ENCODE measurements at places on chromosomes 13 and 19.
A peak's percentile ranks its signal among the peaks of the same experiment; 100 is the strongest.

GRCh38 chr13:85974608-85975366, 175.6 kb upstream of the SLITRK6 start:
- DNase-seq: no peak

DNA sequence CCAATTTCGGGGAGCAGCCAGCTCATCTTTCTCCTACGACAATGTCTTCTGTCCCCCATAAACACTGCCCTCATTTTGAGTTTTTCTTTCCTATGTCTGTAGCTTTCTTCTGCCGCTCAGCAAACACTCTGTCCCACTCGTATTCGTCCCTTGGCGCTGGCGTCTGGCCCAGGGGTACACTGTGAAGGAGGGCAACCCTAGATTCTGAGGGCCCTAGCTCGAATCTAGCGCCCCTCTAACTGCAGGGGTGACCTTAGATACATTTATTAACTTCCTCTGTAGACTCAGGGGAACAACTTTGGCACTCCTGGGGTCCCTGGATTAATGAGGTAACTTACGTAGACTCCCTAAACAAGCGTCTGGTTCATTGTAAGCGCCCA, 677 bp upstream of the LRCH1 start:
- no peak for DNase-seq

- DNase-seq: no peak
Observed at GRCh38 chr13:21434588-21434987, 24.5 kb downstream of the ZDHHC20 start.

- DNase-seq: no peak
Observed at GRCh38 chr13:108733022-108733560, 103.7 kb downstream of the MYO16 start.

DNA sequence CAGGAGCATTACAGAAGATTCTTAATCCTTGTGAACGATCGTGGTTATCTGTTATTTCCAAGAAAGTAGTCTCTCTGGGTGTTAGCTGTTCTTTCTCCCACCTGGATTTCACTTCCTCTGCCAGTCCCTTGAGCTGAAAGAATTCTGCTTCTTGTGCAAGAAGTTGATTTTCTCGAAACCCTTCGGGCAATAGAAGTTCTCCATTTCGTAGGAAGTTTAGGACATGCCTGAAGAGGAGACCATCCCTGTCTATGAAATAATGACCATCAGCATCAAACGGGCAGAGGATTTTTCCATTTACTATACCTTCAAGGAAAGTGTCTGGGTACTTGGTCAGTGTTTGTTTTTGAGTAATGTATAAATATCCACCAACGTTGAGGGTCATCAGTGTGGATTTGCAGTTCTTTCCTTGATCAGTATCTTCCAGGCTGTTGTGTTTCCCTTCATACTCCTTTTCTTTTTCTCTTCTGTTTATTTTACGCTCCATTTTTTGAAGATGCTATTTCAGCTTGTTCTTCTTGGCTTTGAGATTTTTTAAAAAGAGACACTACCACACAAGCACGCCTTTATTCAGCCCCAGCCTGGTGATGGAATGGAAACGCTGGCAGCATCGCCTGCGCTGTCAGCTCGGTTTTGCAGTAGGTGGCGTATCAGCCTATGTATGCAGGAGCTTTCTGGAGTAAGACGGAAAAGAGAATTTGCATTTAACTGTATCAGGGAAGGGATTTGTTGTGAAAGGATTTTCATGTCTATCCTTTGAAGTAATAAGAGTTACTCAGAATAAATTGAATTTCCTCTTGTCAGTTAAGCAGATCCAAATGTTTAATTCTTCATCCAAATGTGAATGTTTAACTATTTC, 6.5 kb downstream of the KCTD4 start:
- no peak for DNase-seq

- DNase-seq: no peak
Observed at GRCh38 chr13:102769679-102770078, 3.9 kb downstream of the TEX30 start.

GRCh38 chr13:113647351-113648215, 10.4 kb downstream of the ATP4B start:
- DNase-seq: no peak

- DNase-seq: no peak
Observed at GRCh38 chr13:104301171-104301975, 1235.2 kb upstream of the SLC10A2 start.

DNA sequence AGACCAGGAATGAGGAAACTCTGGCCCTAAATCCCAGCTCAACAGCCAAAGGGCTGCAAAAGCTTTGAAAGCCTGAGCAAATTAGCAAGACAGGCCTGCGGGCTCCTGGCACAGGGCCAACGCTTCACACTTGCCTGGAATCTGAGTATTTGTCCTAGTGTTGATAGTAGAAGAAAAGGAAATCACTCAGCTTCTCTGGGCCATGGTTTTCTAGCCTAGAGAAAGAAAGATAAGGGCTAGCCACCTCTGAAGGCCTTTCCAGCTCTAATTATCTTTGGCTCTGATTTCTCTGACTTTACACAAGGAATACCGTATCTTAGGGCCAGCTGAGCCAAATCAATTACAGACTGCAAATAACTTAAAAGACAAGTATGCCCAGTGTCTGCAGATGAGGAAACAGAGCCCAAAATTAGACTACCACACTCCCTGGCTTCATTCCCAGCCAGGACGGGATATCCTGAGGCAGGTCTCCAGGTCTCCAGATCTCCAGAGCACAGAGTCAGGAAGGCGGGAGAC, 69.6 kb downstream of the STK24 start:
- DNase-seq: peak; percentile 74

- no peak for DNase-seq
Observed at GRCh38 chr19:44903602-44904425, 1.8 kb upstream of the APOE start.

- DNase-seq: no peak
Observed at GRCh38 chr19:35889370-35890112, 10.8 kb downstream of the NFKBID start.

DNA sequence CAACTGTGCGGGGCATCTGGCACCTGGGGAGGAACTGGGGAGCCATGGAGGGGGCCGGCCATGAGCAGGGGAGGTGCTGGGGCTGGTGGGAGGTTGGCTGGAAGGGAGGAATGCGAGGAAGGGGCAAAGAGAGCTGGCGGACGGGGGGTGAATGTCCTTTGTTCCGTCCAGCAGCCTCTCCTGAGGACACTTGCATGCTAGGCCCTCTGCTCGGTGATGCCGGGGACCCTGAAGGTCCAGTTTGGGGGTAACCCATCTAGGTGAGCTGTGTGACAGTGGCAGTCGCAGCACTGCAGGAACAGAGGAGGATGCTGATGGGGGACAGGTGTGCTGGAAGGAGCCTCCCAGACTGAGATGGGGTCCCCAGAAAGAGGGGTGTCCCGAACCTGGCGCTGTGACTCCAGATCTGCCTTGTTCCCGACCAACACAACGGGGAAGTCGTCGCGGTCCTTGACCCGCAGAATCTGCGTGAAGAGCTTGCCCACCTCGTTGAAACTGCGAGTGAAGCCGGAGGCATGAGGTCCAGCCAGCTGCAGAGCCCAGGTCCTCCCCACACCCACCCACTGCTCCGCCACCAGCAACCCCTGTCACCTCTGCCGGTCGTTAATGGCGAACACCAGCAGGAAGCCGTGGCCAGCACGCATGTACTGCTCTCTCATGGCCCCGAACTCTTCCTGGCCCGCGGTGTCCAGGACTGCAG, 3.6 kb downstream of the RRAS start:
- no peak for DNase-seq

DNA sequence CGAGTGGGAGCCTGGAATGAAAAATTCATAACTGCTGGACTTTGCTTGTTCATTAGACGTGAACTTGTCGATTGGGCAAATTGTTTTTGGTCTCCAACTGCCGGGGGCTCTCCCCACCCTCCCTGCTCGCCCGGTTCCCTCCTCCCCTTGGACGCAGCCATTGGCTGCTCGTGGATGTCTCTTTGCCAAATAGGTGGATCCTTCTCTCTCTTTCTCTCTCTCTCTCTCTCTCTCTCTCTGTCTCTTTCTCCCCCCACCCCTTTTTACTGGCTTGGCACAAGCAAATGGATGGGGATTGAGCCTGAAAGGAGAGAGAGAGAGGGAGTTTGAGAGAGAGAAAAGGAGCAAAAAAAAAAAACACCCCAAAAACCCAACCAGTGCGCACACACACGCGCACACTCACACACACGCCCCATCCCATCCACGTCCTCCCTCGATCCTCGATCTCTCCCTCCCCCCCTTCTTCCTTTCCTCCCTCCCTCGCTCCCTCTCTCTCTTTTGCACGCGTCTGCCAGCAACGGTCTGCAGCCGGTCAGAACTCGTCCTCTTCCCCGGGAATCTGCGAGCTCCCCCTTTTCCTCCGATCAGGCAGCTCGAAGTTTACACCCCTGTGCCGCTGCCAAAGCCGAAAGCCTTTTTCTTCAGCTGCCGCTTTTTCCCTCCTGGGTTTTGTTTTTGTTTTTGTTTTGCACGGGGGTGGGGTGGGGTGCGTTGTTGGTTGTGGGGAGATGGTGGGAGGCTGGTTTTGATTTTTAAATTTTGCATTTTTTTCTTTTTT, 27.8 kb downstream of the NFIX start:
- DNase-seq: peak; percentile 70

DNA sequence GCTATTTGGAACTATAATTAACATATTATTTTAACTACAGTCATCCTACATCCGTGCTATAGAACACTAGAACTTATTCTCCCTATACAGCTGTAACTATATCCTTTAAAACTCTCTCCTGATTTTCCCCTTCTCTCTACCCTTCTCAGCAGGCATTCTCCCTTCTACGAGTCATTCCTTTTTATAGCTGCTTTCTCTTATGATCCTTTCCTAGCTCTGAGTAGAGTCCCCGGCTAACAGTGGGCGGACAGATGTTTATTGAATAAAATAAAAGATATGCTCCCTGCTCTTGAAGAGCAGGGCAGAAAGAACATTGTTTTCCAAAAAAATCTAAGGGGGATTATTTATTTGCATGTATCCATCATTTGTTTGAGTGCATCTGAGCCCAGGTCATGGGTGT, 246.5 kb upstream of the TMTC4 start:
- DNase-seq: no peak

DNA sequence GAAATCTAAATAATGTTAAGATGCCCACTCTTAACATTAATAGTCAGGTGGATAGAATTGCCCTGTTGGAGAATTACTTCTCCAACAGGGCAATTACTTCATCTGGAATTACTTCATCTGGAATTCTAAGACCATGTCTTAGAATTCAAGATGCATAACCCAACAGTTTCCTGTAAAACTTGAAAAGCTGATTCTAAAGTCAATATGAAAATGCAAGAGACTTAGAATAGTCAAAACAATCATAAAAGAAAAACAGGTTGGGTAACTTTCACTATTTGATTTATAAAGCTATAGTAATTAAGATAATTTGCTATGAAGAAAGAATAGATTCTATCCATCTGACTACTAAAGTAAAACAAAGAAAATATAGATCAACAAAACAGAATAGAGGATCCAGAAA, 75.2 kb downstream of the ABCC4 start:
- no peak for DNase-seq

GRCh38 chr19:42191855-42192254, 25.6 kb downstream of the DEDD2 start:
- DNase-seq: no peak

- no peak for DNase-seq
Observed at GRCh38 chr13:104961246-104961645, 1574.2 kb downstream of the EFNB2 start.

DNA sequence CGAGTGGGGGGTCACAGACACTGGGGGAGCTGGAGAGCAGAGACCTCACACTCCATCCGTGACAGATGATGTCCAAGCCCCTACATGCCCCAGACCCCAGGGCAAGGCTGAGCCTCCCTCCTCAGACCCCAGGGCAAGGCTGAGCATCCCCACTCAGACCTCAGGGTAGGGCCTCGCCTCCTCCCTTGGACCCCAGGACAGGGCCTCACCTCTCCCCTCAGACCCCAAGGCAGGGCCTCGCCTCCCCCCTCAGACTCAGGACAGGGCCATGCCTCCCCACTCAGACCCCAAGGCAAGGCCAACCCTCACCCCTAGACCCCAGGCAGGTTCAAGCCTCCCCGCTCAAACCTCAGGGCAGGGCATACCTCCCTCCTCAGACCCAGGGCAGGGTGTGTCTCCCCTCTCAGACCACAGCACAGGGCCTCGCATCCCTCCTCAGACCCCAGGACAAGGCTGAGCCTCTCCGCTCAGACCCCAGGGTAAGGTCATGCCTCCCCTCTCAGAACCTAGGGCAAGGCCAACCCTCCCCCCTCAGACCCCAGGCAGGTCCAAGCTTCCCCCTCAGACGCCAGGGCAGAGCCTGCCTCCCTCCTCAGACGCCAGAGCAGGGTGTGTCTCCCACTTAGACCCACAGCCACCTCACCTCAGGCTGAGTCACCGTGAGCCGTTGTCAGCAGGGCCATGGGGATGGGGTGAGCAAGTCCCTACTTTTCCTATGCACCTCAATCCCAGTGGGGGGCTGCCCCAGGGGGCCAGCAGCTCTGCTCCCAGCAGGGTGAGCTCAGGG, 1.7 kb upstream of the S1PR4 start:
- no peak for DNase-seq

DNA sequence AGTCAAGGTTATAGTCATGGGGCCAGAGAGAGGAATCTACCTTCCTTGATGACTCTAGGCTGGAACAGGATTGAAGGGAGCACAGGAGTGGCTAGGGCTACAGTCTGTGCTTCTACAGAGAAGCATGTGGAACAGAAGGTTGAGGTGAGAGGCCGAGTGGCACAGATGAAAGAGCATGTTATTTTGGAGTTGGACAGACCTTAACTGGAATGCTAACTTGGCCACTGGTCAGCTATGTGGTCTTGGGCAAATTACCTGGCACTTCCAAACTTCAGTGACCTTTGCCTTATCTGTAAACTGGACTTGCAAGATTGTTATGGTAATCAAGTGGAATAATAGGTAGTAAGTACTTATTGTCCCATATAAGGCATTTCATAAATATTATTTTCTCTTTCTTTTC, 252.7 kb downstream of the KCNRG start:
- DNase-seq: no peak

DNA sequence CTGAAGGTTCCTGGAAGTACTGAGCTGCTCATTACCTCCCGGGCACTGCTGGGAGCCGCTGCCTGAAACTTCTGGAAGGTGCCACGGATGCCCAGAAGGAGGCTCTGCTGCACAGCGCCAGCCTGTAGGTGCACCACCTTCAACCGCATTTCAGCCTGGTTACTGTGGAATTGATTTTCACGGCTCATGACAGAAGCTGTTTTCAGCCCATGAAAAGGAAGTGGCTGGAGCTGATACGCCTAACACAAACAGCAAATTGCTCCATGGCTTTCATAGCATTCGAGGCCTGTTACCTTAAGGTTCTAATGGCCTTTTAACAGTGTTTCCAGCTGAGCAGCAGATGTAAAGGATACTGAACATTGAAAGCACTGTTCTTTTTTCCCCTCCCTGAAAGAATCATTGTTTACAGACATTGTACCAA, 22.0 kb downstream of the GPC6 start:
- DNase-seq: no peak

GRCh38 chr19:12782174-12782423, 6.7 kb upstream of the HOOK2 start:
- no peak for DNase-seq

DNA sequence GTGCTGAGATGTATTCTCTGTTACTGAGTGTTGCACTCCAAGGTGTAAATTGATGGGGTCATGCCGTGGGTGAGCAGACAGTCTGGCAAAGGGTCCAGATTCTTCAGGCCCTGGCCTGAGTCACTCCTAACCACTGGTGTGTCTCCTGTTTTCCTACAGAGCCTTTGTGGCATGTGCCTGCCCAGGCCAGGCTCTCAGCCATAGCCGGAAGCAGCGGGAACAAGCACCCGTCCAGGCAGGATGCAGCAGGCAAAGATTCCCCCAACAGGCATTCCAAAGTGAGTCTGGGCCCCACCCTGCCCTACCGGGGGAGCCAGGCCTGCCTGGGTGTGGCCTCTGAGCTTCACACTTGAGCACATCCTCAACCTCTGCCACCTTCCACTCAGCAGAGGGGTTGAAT, 61.9 kb downstream of the DPF1 start:
- DNase-seq: no peak

GRCh38 chr13:99689955-99690354, 188.7 kb downstream of the TM9SF2 start:
- DNase-seq: no peak
